GM23248 (cell line): ENCODE measurements at places on chromosomes 3 and 15.
A peak's percentile ranks its signal among the peaks of the same experiment; 100 is the strongest.

DNA sequence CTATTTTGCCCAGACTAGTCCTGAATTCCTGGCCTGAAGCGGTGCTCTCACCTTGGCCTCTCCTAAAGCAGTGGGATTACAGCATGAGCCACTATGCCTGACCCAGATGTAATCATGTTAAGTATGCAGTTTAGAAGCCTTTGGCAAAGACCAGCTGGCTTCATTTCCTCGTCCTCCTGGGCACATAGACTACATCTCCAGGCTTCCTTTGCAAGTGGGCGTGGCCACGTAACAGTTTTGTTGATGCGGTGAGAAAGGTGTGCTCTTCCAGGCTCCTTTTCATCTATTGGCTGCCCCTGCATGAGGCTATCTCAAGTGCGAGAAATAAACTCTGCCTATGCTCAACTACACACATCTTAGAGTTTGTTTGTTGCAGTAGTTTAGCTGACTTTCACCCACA lies 13.0 kb downstream of the SV2B start:
- no peak for DNase-seq

GRCh38 chr3:87359826-87360225 lies 83.4 kb upstream of the POU1F1 start:
- DNase-seq = no peak

DNA sequence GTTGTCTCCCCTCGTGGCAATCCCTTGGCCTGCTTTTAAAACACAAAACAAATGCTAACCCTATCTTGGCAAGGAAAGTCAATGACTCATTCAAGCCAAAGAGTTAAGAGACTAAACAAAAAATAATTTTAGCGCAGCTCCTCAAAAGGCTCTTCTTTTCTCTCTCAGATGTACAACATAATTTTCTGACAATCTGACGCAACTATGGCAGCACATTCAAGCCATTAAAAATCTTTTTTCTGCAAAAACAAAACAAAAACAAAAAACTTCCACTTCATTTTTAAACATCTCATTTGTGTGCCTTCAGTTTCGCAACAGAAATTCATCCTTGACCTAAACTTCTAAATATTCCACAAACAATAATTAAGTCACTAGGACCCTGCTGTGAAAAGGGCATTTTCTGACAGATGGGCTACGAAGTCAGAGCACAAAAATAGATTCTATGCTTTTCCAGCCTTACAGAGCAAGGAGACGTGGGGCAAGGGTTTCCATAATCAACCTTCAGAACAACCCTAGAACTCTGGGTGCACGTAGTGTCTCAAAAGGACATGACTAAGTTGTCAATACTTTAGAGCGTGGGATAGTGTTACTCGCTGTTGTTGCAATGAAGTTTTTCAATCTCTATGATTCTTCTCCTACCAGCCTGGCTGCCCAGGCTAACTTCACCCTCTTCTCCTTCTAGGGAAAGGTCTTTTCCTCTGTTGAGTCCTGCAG lies 84.3 kb downstream of the MB21D2 start:
- peak; percentile 81 for DNase-seq

DNA sequence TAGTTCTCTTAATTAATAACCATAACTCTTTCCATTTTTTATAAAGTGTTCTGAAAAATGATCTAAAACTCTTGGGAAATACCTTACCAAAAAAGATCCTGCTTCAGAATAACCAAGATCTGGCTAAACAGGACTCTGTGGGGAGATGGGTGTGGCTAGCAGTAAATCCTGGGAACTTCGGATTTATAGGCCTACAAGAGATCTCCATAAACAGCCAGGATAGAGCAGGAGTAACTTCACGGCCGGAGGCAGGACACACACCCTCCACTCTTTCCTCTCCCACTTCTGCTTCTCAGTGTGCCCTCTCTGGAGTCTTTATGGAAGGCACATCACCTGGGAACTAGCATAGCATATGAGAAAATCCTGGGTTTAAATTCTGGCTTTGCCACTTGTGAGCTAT lies 309.4 kb upstream of the SOX2 start:
- DNase-seq = no peak

- DNase-seq = peak; percentile 91
Observed at GRCh38 chr3:125107861-125108567, 52.2 kb upstream of the HEG1 start.

DNA sequence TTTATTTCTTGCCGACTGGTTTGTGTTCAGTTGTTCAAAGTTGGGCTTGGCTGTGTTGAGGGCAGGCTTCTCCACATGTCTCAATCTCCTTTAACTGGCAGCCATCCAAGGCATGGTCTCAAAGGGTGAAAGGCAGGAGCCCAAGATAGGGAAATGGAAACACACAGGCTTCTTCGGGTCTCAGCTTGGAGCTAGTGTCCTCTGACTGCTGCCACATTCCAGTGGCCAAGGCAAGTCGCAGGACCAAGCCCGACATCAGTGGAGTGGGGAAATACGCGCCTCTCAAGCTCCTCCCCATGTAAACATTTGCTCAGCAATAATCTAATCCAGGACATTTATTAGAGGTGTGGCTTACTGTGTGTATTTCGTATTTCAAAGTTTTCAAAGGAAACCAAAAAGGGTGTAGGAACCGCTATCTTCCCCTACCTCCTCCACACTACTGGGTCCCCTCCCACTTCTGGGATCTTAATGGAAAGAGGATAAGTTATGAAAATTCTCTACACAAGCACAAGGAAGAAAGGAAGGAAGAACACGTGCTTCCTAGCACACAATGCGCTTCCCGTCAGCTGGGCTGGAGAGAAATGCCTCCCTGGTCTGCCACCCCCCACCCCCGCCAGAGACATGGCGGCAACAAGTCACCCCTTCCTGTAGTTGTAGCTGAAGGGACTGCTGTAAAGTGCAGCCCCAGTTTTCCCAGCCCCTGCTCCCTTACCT lies 181.7 kb downstream of the FAM43A start:
- DNase-seq = peak; percentile 14

GRCh38 chr15:65303687-65304380 lies 643 bp upstream of the RNU5B-1 start:
- peak; percentile 72 for DNase-seq

- peak; percentile 61 for DNase-seq
Observed at GRCh38 chr15:101269479-101270223, 7.6 kb downstream of the SELENOS start.

DNA sequence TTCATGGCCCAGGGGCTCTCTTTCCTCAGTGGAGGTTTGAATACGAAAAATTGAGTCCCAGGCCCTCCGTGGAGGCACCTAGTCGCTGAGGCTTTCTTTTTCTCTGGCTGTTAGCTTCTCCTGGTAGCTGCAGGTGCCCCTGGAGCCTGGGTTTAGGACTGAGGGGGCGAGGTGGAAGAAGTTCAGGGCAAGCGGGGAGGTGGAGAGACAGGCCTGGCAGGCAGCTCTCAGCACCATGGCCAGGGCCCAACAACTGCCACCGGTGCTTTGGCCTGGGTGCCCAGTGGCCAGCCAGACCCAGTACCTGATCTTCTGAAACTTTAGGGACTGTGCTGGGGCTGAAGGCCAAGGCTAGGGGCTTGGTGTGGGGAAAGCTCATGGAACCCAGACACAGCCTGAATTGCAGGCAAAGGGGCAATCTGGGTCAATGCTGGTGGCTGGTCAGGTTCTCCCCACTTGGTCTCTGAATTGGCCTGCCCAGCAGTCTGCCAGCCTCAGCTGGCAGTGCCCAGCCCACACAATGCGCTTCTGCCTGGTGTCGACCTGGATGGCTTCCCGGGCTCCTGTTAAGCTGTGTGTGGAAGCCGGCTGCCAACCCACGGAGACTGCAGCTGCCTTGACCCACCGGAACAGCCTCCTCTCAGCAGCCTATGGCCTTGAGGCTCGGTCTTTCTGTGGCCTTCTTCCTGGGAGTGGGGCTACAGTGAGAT lies 30.3 kb upstream of the POLG start:
- DNase-seq = no peak

DNA sequence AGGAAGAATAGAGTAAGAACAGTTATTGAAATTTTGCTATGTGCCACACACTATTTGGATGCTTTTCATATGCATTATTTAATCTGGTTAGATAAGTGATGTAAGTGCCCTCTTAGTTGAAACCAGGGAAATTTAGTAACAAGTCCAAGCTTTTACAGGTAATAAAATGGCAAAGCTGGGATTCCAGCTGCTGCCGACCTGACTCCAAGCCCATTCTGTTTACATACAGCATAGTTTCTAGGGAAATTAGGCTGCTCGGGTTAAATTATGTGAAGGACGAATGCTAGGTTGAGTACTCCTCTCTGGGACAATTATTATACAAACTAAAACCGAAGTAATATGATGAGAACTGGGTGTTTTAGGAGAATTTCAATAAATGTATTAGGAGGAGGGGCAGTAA lies 38.7 kb upstream of the FAH start:
- no peak for DNase-seq
